ENCODE measurements at places on chromosomes 4 and X.

GRCh38 chr4:112153211-112153791 lies 8.0 kb downstream of the FAM241A start:
- no peak for DNase-seq

GRCh38 chr4:150145090-150145945 lies 67.1 kb downstream of the DCLK2 start:
- no peak for DNase-seq

GRCh38 chr4:89152972-89153371 lies 41.6 kb downstream of the TIGD2 start:
- DNase-seq: no peak

DNA sequence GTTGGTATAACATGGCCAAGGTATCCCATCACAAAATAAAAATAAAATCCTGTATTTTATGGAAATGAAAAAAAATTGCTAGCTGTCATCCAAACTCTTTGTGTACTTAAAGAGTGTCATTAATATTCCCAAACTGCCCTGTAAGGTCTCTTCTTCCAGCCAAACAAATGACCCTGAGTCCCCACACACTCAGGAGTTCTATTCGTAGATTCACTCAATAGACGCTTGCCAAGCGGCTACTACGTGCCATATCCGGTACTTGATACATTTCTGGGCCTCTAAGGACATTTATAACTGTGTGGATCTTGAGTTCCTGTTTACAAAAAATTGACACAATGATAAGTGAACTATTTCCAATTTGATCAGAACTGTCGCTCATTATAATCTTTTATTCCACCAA lies 245.1 kb downstream of the SCFD2 start:
- no peak for DNase-seq

DNA sequence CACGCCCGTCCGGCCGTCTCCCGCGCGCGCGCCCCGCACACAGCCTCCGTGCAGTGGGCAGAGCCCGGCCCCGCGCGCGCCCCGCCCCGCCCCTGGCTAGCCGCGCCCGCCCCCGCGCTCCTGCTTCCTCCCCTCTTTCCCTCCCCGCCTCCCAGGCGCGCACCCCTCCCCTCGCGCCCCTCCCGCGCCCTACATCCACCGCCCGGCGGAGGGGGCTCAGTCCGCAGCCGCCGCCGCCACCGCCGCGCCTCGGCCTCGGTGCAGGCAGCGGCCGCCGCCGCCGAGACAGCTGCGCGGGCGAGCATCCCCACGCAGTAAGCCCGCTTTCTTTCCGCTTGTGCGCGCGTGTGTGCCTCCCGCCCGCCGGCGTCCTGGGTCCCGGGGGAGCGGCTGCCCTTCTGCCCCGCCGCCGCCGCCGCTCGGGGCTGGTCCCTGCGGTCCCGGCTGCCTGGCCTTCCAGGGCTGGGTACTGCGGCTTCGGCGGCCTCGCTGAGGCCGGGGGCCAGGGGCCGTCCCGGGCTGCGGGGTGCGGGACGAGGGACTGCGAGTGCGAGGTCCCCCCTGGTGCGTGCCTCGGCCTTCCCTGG lies at the start of gene FHL1:
FHL1 (plus strand) TSS at position 219 of the 587 bp plus-strand sequence.
- DNase-seq: no peak

- no peak for DNase-seq
Observed at GRCh38 chr4:142354794-142355420, 491.2 kb downstream of the INPP4B start.

- no peak for DNase-seq
Observed at GRCh38 chr4:187333151-187333550, 609.5 kb upstream of the FAT1 start.

DNA sequence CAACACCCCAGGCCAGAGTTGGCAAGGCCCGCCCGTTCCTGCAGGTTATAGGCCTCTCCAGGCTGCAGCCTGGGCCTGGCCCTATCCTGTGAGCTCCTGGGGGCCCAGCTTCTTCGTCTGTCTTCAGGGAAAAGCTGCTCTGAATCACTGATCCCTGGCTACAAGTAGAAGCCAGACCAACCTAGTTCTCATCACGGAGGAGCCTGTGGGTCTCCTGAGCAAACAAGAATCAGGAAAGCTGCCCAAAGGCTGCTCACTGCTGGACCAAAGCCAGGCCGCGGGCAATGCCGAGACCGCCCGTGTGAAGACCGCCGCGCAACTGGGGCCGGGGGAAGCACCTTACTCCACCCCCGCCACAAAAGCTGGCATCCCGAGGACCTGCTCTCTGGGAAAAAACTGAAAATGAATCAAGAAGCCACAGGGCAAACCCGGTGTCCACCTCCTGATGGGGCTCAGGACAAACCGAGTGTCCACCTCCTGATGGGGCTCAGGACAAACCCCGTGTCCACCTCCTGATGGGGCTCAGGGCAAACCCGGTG lies 12.8 kb downstream of the CTBP1 start:
- DNase-seq: no peak

GRCh38 chrX:21770631-21771321 lies 12.9 kb upstream of the SMPX start:
- no peak for DNase-seq

GRCh38 chrX:132837967-132838366 lies 120.5 kb downstream of the HS6ST2 start:
- DNase-seq: no peak

GRCh38 chrX:110338935-110339334 lies 19.7 kb upstream of the RTL9 start:
- no peak for DNase-seq

- no peak for DNase-seq
Observed at GRCh38 chr4:171266671-171267070, 546.5 kb upstream of the GALNTL6 start.

DNA sequence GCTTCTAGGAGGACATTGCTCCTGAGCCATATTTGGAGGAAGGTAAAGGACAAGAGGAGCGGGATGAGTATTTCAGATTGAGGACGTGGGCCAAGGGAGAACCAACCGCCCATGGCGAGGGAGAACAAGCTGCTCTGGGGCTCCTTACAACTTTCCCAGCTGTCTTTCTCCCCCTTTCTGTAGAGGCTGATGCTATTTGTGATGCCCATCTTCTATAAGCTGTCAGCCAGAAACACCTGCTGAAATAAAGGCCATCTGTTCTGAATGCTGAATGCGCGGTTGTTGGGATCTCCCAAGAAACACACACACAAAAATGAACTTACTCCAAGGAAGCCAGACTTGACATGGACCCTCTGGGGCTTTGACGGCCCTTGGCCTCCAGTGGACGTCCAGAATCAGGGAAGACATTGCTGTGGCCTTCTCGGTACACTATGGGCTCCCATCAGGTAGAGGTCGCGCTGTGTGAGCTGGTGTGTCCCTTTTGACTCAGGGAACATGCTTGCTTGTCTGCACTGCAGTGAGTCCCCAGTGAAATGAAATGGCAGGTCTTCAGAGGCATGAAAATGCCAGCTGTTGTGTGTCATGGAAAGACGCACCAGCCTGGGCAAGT lies 30.9 kb downstream of the RWDD4 start:
- peak; percentile 19 for DNase-seq

Data from pons (tissue), 1 donor.